ENCODE measurements at places on chromosomes 3 and 15.

GRCh38 chr15:65993762-65994161 lies 124.5 kb downstream of the RAB11A start:
- DNase-seq = no peak

DNA sequence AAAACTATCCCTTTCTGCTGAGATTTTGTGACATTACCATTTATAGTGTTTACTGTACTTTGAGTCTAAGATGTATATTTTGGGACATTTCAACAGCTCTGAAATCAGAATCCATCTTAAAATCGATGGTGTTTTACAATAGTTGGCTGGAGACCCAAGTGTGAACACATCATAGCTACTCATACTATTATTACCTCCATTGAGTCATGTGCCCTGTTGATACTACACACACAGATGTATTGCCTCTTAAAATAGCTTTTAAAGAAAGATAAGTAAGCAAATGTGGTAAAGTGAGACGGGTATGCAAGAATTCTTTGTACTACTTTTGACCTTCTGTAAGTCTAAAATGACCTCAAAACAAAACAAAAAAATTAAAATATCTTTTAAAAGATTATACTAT lies 6.7 kb downstream of the LMOD3 start:
- peak; percentile 38 for DNase-seq

- DNase-seq = peak; percentile 92
These were observed 161.6 kb downstream of the GAP43 start for GRCh38 chr3:115784739-115785536.

GRCh38 chr3:99765042-99765942 lies 52.4 kb upstream of the CMSS1 start:
- DNase-seq = peak; percentile 89

GRCh38 chr15:22811640-22812039 lies 25.2 kb downstream of the NIPA1 start:
- DNase-seq = no peak

- no peak for DNase-seq
These were observed 10.5 kb downstream of the SLC6A6 start for GRCh38 chr3:14412831-14413380.

GRCh38 chr3:182711261-182711683 lies 82.0 kb upstream of the ATP11B start:
- DNase-seq = no peak

Data from astrocyte (in vitro differentiated cells and primary cell).